ENCODE measurements at places on chromosomes 3 and 15.
A peak's percentile ranks its signal among the peaks of the same experiment; 100 is the strongest.

DNA sequence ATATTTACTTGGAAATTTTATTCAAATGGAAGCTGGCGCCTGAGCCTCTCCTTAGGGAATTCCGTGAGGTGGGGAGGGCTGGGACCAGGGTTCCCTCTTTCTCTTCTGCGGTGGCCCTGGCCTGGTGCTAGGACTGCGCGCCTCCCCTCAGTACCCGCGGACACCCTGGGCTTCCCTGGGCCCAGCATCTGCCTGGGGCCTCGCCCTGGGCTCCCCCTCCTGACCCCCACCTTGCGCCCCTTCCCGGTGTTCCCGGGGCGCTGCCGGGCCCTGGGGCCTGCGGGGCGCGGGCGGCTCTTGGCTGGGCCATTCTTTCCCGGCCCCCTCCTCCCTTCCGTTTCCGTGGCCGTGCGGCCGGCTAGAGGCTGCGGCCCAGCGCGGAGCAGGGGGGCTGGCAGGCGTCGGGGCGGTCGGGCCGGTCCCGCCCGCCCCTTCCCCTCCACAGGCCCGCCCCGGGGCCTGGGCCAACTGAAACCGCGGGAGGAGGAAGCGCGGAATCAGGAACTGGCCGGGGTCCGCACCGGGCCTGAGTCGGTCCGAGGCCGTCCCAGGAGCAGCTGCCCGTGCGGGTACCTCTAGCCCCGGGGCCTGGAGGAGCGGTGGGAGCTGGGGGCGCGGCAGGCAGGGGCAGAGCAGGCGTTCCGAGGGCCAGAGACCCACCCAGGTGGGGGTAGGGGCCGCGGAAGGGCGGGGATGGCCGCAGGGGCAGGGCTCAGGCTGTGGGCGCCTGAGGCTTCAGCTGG, at the start of gene FES:
TSS of gene FES (plus strand) at position 529 of the 743 bp plus-strand sequence. CDS start 542 bp downstream, outside the sequence.
- ATAC-seq: peak; percentile 14

DNA sequence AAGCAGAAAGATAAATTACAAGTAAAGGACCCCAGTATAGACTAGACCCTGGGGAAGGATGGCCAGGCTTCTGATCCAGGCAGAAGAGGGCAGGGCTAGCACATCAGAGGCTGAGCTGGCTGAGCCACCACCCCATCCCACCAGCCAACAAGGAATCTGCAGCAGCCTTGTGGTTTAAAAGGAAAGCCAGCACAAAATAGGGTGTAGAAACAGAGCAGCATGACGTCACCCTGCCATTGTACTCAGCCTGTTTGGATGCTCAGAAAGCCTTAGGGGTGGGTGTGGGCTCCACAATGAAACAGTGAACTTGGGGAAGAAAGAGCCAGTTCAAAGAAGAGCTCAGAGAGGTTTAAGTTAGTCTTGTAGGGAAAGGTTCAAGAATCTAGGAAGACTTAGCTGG, 28.2 kb downstream of the DUOX1 start:
- ATAC-seq: peak; percentile 8

DNA sequence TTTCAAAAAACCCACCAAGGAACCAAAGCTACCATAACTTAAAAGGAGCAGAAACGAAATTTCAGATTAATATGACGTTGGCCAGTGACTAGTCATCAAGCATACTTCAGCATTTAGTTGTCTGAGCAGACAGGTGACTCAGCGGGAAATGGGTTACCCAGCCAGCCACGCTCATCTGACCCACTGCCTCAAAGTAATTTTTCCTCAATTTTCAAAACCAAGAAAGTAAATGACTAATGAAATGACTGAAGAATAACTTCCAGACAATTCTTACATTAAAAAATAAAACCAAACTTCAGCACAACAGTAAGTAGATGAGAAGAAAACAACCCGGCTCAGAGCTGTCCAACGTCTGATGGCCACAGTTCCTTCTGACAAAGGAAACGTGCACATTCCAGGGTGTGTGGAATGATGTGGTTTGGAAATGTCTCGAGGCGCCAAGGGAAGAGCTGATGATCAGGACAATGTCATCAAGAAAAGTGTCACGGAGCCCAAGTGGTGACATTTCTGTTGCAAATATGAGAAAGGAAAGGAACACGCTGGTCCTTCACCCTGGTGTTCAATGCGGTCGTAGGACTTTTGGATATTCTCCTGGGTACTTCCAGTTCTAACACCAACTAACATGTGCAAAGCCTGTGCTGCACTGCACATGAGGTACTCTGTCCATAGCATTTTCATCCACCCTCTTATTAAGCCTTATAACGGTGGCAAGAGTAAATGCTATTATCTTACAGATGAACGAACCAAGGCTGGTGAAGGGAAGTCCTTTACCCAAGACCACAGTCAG, 79.1 kb downstream of the FOXP1 start:
- ATAC-seq: peak; percentile 95

DNA sequence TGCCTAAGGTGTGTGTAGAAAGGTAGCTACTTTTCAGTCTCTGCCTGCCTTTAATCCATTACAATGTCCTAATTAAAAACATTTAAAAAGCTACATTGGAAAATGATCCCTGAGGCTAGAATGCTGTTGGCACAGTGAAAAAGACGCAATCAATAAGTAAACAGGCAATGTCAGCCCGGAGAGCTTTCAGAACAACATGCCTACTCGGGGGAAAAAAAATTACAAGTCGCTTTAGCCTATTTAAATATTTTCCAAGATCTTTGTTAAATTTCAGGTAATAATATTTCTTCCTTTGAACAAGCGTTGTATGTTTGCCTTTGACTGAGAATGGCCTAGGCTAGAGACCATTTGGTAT, 46.6 kb upstream of the CD47 start:
- no peak for ATAC-seq

DNA sequence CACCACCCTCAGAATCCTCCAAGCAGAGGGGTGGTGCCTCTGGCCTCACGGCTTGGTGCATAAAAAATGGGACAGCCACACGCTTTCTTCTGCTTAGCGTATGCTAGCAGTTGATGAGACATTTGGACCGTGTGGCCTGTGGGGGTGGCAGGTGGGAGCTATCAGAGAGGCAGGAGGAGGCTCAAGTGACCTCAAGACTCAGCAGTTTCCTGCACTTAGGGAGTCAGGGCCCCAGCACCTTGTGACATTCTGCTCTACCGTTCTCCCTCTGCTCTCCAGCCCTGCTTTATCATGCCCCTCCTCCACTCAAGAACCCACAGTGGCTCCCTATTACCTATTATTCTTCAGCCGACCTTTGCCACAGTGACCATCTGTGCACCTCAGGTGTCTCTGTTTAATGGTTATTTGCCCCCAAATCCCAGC, 41.0 kb upstream of the CGNL1 start:
- ATAC-seq: no peak

GRCh38 chr15:42608110-42608531, 32.7 kb downstream of the STARD9 start:
- peak; percentile 76 for ATAC-seq

- no peak for ATAC-seq
Observed at GRCh38 chr3:129526121-129526900, 2.1 kb upstream of the RHO start.

- ATAC-seq: no peak
Observed at GRCh38 chr3:23254835-23255234, 51.7 kb downstream of the UBE2E2 start.

GRCh38 chr15:83491486-83491885, 44.3 kb downstream of the SH3GL3 start:
- no peak for ATAC-seq

- ATAC-seq: no peak
Observed at GRCh38 chr15:29101491-29101890, 168.1 kb downstream of the NSMCE3 start.

DNA sequence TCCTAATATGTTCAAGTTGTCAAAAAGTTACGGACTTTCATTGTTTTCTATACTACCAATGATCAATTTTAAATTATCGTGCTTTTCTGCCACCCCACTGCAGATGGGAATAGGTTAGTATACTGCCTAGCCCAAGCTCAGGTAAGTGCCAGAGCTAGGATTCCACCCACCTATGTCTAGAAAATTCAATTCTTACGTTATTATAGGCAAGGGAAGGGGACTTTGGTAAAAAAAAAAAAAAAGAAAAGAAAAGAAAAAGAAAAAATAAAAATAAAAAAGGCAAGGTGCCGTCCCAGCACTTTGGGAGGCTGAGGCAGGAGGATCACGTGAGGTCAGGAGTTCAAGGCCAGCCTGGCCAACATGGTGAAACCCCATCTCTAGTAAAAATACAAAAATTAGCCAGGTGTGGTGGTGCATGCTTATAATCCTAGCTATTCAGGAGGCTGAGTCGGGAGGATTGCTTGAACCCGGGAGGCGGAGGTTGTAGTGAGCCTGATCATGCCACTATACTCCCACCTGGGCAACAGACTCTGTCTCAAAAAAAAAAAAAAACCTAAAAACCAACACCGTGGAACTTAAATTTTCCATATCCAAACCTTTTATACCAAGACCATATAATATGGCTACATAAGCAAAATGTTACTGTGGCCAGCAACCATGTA, 1.3 kb downstream of the RPL22L1 start:
- no peak for ATAC-seq

- no peak for ATAC-seq
Observed at GRCh38 chr3:184441202-184441900, 61.5 kb downstream of the CHRD start.

- ATAC-seq: no peak
Observed at GRCh38 chr3:67635806-67636205, 18.6 kb downstream of the SUCLG2 start.

Data from activated T-helper 17 cell treated with anti-CD3 and anti-CD28 coated beads, Interleukin-2, amount 50 U/mL, for 72 hours (primary cell).